ENCODE measurements at places on chromosomes 7 and 10.

DNA sequence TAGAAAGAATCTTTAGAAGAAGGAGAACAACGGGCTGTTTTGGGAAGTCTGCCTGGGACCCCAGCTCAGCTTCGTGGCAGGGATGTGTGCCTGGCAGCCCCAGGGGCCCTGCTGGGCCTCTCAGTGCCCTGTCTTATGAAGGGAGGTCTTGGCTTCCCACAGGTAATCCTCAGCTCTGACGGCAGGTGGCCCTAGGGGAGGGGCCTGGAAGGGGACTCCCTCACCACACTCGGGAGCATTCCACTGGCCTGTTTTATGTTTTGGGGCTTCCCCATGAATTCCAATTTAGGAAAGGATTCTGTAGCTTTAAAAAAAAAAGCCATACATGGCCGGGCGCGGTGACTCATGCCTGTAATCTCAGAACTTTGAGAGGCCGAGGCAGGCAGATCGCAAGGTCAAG lies 3.0 kb upstream of the DMBT1 start:
- no peak for DNase-seq

DNA sequence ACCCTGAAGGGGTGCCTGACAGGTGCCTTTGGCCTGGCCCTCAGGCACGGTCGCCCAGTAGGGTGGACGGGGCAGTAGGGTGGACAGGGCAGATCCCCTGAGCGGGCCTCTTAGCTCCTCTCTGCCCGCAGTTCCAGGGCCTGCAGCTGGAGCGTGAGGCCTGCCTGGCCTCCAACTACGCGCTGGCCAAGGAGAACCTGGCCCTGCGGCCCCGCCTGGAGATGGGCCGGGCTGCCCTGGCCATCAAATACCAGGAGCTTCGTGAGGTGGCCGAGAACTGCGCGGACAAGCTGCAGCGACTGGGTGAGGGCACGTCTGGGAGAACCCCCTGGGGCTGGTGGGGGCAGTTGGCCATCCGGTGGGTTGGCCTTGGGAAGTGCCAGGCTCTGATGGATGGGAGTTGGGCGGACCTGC lies 1.7 kb downstream of the VPS37D start:
- no peak for DNase-seq

GRCh38 chr7:30893357-30893756 lies 18.3 kb upstream of the AQP1 start:
- DNase-seq, result no peak

- no peak for DNase-seq
Measured at GRCh38 chr10:127762925-127763324, 25.9 kb downstream of the FOXI2 start.

GRCh38 chr10:112213098-112213823 lies 29.7 kb upstream of the GPAM start:
- DNase-seq, result no peak

DNA sequence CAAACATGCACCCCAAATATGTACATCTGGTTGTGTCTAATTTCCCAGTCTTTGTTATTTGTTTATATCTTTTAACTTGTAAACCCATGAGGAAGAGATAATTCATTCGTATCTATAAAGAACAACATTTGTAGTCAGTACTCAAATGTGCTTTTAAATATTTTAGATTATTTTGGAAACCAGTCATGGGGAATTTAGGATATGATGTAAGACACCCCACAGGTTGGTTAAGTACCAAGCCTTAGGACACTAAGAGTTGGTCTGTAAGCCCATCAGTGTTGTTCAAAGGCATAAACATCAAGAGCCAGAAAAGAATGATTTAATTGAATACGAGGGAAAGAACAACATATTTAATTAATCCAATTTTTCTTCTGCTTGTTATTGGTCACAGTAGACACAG lies 421.1 kb upstream of the SEMA3C start:
- no peak for DNase-seq

- no peak for DNase-seq
Measured at GRCh38 chr10:128660726-128661125, 534.5 kb upstream of the MKI67 start.

- no peak for DNase-seq
Measured at GRCh38 chr10:131072651-131073468, 238.7 kb downstream of the TCERG1L start.

GRCh38 chr10:4806534-4806933 lies 19.5 kb upstream of the AKR1E2 start:
- no peak for DNase-seq

DNA sequence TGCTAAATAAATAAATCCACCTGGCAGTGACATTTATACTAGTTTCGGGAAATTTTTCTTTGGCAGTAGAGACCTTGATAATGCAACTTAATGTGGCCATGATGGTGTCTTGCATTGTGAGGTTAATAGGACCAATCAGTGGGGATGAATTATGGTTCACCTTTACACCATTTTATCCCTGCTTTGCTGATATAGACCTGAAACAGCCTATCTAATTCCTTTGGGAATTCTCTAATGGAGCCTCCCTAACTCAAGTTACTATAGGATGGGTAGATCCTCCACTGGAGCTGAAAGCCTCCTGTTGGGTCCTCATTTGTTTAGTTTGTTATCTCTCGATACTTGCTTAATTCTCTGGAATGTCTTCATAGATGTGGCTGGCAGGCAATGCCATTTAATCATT lies 276.7 kb downstream of the CNTNAP2 start:
- no peak for DNase-seq

- no peak for DNase-seq
Measured at GRCh38 chr10:35907548-35907947, 265.5 kb upstream of the FZD8 start.

DNA sequence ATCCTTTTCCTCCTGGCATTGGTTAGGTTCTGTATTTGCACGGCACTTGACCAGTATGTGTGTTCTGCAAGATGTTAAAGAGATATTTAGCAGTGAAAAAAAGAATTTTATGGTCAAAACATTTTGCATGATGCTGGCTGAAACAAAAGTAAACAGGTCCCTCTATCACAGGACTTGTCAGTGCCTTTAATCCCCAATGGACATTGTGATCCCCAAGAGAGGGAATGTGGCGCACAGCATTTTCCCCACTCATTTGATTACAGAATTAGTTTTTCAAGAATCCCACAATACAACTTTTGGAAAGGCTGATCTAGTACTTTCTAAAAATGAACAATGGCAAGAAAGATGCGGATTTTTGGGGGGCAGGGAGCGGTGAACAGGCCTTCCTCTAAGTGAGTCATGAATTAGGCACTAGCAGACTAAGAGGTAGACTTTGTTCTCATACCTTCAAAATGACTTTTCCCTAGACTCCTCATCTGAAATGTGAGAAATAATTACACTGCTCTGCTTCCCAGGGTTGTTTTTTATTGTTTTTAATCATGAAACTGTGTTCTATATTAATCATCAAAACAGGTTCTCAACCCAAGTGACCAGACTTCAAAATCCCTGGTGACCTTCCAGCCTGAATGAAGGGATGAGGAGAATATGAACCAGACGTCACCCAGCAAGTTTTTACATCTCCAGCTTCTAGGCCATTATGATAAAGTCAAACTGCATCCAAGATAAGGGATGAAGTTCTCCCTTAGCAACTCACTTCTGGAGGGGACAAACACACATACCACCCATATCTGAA lies 8.6 kb downstream of the FBXW4 start:
- no peak for DNase-seq

DNA sequence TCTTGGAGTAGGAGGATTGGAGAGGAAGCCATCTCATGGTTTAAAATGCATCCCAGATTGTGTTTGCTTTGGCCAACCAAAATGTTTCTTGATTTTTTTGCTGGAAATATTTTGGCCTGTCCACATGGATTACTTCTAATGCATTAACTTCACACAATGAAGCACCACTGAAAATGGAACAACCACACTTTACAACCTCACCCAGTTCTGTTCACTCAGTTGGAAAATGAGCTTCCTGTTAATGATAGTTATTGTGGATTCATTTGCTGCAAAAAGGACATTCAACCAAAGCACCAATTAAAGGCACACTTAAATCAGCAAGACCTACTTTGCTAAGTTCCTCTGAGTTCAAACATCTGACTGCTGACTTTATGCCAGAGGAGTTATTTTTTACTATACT lies 11.3 kb upstream of the A1CF start:
- no peak for DNase-seq

DNA sequence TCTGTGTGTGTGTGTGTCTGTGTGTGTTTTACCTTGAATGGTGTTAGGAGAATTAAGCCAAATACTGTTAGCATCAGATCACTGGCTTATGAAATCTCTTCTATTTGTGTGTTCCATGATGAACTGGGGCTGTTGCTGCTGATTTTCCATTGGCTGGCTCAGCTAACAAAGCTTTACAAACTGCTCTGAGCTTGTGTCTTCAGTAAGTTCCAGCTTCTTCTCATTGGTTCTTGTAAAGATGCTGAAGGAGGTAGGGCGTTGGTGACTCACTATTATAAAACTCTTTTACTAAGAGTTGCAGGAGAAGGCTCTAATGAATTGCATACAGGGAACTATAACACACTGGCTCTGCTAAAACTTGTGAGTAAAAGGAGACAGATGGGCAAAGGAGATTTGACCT lies 136.4 kb upstream of the PRKCQ start:
- DNase-seq, result no peak

- DNase-seq, result no peak
Measured at GRCh38 chr7:12389089-12389700, 14.5 kb downstream of the VWDE start.

DNA sequence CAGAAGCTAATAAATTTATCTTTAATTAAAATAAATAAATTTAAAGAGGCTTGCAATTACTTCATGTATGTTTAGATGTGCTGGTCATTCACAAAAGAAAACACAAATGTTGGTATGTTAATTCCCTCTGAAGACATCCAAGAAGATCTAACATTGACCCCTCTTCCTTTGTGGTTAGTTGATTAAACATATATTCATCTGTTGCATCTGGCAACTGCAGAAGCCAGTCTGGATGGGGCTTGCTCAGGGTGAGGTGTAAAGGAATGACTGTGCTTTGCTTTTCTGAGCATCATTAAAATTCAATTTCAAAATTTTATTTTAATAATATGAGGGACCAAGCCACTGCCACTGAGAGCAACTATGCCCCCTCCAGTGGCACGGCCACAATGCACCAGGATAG lies 36.4 kb upstream of the FERD3L start:
- DNase-seq, result no peak

- no peak for DNase-seq
Measured at GRCh38 chr7:31814187-31814586, 127.2 kb downstream of the PPP1R17 start.

GRCh38 chr7:149071641-149072437 lies 18.7 kb downstream of the ZNF786 start:
- DNase-seq, result no peak

DNA sequence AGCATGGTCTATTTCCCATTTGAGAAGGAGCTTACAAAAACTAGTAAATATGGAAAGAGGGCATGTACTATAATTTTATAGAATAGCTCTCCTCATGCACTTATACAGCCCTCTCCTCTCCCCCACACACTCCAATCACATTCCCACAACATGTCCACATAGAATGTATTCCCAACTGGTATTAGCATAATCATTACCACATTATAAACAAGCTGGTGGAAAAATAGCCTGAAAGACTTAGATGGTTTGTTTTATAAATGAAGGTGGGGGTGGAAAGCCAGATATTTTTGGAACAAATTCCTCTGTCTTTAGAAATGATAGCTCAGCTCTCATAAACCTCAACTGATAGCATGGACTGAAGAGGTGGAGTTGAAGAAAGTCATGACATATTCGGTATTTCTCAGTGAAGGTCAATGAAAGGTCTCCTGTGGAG lies 410.1 kb downstream of the SUGCT start:
- DNase-seq, result no peak

GRCh38 chr7:12564996-12565764 lies 5.3 kb upstream of the SCIN start:
- DNase-seq, result no peak

- no peak for DNase-seq
Measured at GRCh38 chr10:2117641-2118040, 380.3 kb upstream of the ADARB2 start.

- no peak for DNase-seq
Measured at GRCh38 chr7:127536741-127537140, 48.7 kb downstream of the GCC1 start.

- DNase-seq, result no peak
Measured at GRCh38 chr10:62851442-62851841, 35.3 kb upstream of the EGR2 start.

- DNase-seq, result peak; percentile 2
Measured at GRCh38 chr10:29392376-29393021, 103.6 kb downstream of the LYZL1 start.

GRCh38 chr7:90797596-90797995 lies 201.5 kb downstream of the CDK14 start:
- DNase-seq, result no peak

DNA sequence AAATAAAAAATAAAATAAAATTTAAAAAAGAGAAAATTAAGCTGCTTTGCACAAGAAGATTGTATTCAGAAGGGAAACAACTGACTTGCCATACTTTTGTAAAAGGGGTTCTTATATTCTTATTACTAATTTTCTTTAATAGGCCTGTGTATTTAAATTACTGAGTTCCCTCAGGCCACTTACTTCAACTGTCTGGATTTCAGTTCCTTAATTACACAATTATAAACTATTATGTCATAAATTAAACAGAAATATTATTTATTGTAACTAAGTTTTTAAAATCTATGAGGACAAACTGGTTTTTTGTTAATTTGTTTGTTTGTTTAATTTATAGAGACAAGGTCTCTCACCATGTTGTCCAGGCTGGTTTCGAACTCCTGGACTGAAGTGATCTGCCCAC lies 22.4 kb upstream of the MICU1 start:
- no peak for DNase-seq

DNA sequence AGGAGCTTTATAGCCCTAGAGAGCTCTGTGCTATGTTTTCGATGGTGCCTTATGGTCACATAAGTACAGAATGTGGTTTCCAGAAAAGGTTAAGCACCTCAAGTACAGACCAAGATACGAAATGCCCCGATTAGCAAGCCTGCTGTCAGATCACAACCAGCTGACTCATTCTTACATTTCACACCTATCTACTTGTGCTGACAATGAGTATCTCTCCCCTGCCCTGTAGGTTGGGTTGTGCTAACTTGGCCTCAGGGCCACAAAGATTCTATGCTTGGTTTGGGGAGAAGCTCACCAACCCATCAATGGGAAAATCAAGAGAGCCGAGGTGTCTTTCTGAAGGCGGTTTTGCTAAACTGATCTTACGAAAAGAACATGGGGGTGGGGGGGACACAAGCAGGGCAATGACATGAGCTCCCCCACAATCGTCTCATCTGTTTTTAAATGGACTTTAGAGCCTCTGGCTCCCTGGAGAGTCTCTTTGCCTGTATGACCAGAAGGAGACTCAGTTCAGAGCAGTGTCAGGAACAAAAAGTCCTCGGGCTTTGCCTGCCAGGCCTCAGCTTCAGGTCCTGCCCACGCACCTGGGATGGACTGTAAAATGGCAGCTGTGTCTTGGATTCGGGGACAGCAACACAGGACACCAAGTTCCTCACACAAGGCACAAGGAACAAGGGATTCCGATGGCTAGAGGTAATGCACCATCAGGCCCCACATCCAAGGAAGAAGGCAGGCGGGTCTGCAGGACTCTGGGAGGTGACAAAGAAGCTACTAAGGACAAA lies 55.1 kb downstream of the FAM53B start:
- DNase-seq, result no peak

GRCh38 chr10:1205450-1206030 lies 149.4 kb downstream of the WDR37 start:
- no peak for DNase-seq

GRCh38 chr7:7201578-7202374 lies 19.4 kb downstream of the C1GALT1 start:
- no peak for DNase-seq

- no peak for DNase-seq
Measured at GRCh38 chr7:12683678-12684585, 3.5 kb upstream of the ARL4A start.

- DNase-seq, result no peak
Measured at GRCh38 chr7:6655636-6656385, 18.7 kb downstream of the ZNF316 start.

- DNase-seq, result peak; percentile 21
Measured at GRCh38 chr7:36440880-36441279, 51.2 kb downstream of the ANLN start.
